ENCODE measurements at places on chromosomes 6 and 20.

DNA sequence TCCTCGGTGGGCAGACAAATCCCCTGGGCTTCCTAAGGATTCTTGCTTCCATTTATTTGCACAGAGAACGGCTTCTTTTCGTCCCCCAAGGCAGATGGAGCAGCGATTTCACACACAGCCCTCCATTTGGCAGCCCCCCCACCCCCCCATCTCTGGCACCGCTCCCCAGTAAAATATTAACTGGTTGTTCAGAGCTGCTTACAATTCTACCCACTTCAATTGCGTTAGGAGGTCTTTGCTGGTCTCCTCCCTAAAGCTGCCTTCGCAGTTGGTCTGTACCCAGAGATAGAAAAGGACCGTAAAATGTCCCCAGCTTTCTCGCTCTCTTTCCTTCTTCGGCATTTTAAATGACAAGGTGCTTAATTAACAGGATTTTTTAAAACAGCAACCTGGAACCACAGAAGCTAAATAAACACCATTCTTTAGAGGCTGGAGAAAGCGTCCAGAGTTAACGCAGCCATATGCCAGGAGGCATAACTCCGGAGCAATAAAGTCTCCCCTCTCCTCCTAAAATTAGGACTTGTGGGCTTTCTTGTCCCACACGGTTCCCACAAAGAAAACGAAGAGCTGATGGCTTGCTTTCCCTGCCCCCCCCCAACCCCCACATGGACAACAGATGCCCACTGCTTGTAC is 1.7 kb upstream of the ZMYND8 start:
- DNase-seq = no peak

GRCh38 chr20:32917191-32917950 is 58.6 kb downstream of the EFCAB8 start:
- DNase-seq = no peak

DNA sequence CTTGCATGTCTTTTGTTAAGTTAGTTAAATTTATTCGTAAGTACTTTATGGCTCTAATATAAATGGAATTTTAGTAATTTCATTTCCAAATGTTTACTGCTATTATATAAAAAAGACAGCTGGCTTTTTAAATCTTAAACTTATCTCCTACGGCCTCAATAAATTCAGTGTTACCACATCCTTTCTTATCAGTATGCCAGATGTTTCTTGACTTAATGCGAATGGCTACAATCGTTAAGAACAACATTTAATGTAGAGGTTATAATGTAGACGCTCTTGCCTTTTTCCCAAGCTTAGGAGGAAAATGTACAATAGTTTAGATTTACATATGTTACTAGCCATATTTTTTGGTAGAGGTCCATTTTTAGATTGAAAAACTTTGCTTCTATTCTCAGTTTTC is 659.4 kb downstream of the TENT5A start:
- no peak for DNase-seq

- DNase-seq = no peak
These were observed 145.6 kb downstream of the TBX18 start for GRCh38 chr6:84618836-84619235.

GRCh38 chr6:75331151-75331550 is 46.6 kb upstream of the TMEM30A start:
- DNase-seq = no peak

DNA sequence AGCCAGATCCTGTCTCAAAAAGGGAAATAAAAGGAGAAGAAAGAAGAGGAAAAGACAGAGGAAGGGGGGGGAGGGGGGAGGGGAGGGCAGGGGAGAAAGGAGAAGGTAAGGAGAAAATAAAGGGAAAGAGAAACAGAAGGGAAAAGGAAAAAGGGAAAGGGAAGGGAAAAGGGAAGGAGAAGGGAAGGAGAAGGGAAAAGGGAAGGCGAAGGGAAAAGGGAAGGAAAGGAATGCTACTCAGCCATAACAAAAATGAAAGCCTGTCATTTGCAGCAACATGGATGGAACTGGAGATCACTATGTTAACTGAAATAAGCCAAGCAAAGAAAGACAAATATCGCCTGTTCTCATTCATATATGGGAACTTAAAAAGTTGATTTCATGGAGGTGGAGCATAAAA is 22.3 kb downstream of the RBM24 start:
- DNase-seq = no peak

GRCh38 chr6:34059136-34059731 is 86.7 kb downstream of the GRM4 start:
- DNase-seq = no peak

DNA sequence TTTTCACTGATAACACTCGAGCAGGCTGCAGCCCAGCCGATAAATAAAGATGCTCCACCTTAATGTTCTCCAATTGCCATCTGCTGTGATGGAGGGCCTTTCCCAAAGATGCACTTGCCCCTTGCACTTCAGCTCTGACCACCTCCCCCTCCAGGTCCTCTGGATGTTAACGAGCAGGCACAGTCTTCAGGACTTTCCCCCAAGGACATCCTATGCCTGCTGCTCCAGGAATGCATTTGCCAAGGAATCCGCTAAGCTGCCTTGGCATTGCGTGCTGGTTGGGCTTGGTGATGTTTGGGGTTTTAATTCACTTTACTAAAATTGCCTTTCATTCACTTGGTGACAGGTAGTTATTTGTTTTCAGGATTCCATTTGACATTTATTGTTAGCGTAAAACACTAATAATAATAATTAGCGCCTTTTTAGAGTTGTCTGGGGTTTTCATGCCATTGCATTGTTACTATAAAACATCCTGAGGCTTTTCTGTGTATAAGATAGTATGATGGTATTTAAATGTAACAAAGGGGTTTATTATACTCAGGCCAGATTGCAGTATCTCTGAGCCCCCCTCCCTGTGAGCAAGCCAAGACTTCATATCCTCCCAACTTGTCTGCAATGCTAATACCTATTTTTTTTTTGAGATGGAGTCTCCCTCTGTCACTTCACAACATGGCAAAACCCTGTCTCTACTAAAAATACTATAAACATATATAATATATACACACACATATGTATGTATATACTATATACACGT is 66.7 kb upstream of the TSHZ2 start:
- no peak for DNase-seq

GRCh38 chr20:12598894-12599293 is 409.9 kb upstream of the SPTLC3 start:
- DNase-seq = no peak

DNA sequence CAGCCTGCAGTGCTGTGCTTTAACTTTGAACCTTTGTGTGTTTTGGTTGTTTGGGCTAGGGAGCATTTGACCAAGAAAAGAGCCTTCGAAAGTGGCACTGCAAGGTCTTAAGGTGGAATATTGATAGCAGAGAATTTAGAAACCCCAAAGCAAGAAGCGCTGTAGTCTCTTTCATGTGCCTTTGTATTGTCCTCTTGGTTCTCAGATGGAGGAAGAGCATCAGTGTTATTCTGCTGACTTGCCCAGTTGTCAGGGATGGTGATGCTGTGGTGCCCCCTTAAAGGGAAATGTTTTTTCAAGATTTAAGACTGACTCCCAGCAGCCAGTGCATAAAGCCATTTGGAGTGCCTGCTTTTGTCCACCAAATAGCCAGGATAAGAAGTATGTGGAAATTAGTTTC is 102.7 kb upstream of the INSM1 start:
- DNase-seq = no peak

GRCh38 chr6:129498950-129499842 is 210.8 kb downstream of the ARHGAP18 start:
- no peak for DNase-seq

DNA sequence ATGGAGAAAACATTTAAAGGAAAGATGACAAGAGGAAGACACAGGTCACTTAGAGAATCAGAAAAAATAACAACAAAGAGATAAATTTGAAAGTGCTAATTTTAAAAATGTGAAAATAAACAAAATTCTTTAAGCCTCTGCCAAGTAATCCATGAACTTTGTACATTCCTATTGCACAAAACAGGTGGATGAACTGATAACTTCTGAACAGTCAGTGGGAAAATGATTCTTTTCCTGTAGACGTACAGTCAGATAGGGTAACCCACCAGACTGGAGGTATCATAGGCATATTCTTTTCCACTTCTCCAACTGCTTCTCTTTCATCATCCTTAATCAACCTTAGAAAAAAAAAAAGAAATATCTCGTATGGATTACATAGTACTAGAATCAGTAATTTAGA is 36.5 kb upstream of the CRISP1 start:
- DNase-seq = no peak

DNA sequence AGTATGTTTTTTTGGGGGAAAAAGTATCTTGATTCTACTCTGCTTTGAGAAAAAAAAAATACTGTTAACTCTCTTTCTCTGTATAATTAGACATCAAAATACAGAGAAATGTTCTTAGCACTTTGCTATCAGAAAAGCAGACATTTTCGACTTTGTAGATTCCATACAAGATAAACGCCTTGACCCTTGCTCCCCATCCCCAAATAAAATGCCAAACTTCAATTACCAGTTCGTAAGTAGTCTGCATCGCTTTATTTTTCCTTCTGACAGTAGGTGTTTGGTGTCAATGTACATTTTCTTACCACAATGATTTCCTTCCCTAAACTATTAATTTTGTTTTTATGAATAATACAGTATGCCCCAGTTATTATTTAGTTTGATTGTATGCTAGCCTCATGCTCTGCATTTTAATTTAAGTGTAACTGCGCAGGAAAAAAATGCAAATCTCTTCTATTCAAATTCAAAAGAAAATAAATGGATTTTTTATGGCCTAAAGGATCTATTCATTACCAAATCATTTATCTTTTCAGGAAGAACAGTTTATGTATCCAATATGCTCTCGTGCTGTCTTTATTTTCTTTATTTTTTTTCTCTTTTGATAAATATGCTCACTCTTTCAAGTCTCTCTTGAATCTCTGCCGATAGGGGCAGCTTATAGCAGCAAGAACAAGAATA is 84.8 kb upstream of the ZNF217 start:
- DNase-seq = no peak

GRCh38 chr6:107794771-107795170 is 29.3 kb downstream of the SCML4 start:
- DNase-seq = no peak

- no peak for DNase-seq
These were observed 33.5 kb downstream of the VSTM2L start for GRCh38 chr20:37936451-37936850.

GRCh38 chr6:1633366-1634021 is 23.8 kb downstream of the FOXC1 start:
- DNase-seq = no peak

- no peak for DNase-seq
These were observed 1.5 kb upstream of the TUBB2B start for GRCh38 chr6:3228771-3229565.

- DNase-seq = no peak
These were observed 10.8 kb downstream of the JARID2 start for GRCh38 chr6:15256538-15257271.

DNA sequence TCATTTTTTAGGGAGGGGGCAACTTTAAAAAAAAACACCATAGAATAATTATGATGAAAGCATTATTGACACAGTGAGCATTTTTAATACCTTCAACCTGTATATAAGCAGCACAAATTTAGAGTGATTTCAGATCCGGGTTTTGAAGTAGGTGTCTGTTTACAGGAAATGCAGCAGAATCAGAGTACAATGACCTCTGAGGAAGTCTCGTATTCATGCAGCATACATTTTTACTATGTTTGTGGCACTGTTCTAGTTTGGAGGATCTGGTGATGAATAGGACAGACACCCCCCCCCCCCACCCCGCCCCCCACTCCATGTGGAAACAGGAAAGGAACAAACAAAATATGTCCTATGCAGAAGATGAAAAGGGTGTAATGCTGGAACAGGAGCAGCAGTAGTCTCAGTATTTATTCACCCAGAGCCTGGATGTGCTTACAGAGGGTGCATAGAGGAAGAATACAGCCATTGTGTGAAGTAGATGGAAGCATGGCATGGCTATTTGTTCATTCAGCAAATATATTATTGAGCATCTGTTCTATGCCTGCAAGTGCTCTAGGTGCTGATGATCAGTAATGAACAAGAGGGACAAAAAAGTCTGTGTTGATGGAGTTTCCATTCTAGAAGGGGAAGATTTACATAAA is 19.7 kb downstream of the VAPB start:
- DNase-seq = no peak

DNA sequence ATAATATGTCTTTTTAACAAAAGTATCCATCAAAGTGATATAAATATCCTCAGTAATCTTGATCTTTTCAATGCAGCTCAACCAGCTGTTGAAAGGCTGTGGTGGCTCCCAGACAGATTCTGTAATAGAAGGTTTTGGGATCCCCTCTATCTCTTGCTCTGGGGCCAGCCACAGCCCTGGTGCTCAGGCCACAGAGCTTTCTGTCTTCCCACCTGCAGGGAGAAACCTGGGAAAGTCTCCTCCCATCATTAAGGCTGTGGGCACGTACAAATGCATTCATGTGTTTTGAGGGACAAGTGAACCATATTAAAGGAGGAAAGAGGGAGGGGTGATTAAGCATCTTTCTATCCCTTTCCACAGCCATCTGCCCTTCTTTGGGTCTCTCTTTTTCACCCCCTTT is 183.1 kb downstream of the PRDM13 start:
- DNase-seq = no peak

DNA sequence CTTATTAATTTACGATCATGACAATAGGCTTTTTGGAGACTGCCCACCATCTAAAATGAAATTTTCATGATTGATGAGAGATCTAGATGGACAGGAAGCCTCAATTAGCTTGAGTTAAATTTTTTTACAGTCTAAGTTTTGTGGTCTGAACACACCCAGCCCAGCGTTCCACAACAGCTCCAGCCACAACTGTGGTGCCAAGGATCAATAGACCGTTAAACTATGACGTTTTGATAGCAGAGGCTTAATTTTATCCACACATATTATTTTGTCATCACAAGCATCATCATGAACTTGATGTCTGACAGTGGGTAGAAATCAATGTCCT is 5.5 kb upstream of the GABRR1 start:
- no peak for DNase-seq

- peak; percentile 65 for DNase-seq
These were observed 49.1 kb downstream of the UTRN start for GRCh38 chr6:144334150-144334708.

DNA sequence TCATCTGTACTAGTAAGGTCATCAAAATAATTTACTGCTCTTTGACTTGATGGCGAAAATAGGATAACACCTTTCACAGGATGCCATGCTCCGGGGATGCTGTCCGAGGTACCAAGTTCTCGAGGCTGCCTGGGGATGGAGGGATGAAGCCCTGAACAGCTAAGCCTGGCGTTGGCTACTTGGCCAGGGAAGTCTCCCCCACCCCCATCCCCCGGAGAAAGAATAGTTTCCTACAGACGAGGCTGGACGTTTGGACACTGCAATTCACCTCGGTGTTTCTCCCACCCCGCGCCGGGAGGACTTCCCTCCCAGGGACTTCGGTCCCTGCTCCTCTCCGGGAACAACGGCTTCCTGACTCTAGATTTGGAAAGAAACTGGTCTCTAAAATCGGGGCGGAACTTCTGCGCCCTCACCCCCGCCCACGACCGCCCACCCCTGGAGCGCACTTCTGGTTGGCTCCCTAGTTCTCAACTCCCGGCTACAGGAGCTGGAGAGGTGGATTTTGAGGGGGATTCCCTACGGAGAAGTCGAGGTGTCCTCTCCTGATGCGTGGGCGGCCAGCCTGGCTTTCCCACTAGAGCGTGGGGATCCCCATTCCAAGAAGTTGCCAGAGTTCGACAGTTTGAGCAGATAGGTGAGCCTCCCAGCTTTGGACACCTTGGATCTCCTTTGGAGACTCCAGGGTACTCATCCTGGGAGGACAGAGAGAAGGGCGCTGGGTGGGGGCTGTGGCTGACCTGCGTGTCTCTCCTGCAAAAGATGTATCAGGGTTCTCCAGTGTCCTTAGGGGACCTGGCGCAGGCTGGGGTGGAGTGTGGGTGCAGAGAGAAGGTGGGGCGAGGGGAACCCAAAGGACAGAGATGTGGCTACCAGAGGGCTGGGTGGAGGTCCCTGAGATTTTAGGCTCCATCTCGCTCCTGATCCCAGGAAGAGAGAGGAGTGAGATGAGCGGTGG is 1.1 kb downstream of the PCSK2 start:
- DNase-seq = no peak

All from effector memory CD4-positive, alpha-beta T cell (primary cell).